ENCODE measurements at places on chromosomes 4 and X.

GRCh38 chrX:103792916-103793544, 16.4 kb downstream of the PLP1 start:
- no peak overlapping the region for H3K27ac ChIP-seq
- DNase-seq, result no peak
- H3K27me3 ChIP-seq, result peaks cover 5% of the 10 kb centered on the region
- H3K36me3 ChIP-seq, result no peaks in the 10 kb centered on the region

GRCh38 chr4:30840571-30840970, 120.4 kb downstream of the PCDH7 start:
- no peak overlapping the region for H3K27ac ChIP-seq
- no peaks in the 10 kb centered on the region for H3K27me3 ChIP-seq
- no peak for DNase-seq
- no peak overlapping the region for H3K4me3 ChIP-seq
- H3K36me3 ChIP-seq, result no peaks in the 10 kb centered on the region
- H3K4me1 ChIP-seq, result no peaks in the 10 kb centered on the region

DNA sequence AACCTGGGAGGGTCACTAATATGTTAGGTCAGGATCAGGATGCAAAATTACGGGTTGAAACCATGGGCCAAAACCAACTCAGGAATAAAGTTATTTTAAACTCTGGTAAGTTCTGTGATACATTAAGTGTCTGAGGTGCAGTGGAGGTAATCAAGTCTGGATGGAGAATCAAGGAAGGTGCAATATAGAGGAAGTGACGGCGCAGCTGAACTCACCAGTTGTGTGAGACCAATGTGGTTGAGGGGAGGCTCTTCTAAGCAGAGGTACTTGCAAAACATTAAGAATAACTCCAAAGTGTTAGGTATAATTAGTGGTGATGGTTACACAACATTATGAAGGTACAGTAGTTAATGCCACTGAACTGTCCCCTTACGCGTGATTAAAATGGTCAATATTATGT, 19.7 kb downstream of the GAB3 start:
- no peak for DNase-seq
- no peak overlapping the region for H3K27ac ChIP-seq

DNA sequence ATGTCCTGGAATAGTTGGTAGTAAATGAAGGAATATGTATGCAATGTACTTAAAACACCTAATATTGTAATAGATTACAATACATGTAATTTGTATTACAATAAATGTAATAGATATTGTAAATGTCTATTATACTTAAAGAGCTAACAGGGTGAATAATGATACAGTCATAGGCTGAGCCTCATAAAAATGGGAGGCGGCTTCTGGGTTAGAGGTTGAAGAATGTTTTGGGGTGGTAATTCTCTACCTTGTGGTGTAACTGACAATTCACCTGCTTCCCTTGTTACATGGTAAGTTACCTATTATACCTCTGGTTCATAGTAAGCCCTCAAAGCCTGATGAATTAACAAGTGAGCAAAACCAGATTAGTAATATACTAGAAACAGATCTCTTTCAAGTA, 26.0 kb downstream of the ATP8A1 start:
- H3K36me3 ChIP-seq, result peaks cover 4% of the 10 kb centered on the region
- DNase-seq, result no peak
- H3K27ac ChIP-seq, result no peak overlapping the region
- no peaks in the 10 kb centered on the region for H3K27me3 ChIP-seq
- H3K4me3 ChIP-seq, result no peak overlapping the region

- H3K4me1 ChIP-seq, result no peaks in the 10 kb centered on the region
- H3K4me3 ChIP-seq, result no peak overlapping the region
- H3K27me3 ChIP-seq, result peaks cover 5% of the 10 kb centered on the region
- DNase-seq, result no peak
Measured at GRCh38 chr4:54392479-54392878, 163.4 kb downstream of the PDGFRA start.

GRCh38 chr4:19133315-19133714, 1111.8 kb upstream of the LCORL start:
- no peaks in the 10 kb centered on the region for H3K36me3 ChIP-seq
- no peaks in the 10 kb centered on the region for H3K4me1 ChIP-seq
- H3K27ac ChIP-seq, result no peak overlapping the region
- H3K4me3 ChIP-seq, result no peak overlapping the region
- H3K27me3 ChIP-seq, result no peaks in the 10 kb centered on the region

DNA sequence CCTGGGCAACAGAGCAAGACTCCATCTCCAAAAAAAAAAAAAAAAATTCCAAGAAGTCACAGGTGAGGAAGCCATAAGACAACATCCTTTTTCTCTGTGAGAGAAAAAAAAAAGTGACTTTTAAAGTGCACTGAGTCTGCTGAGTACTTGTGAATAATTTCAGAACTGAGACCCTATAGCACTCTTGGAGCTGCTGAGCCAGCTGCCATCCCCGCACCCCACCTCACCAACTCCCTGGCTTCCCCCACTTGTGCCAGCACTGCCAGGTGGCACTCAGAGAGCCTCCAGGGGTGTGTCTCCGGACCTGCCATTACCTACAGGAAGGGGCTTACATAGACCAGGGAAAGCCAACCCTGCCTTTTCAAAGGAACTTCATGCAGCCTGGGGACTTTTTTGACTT, 39.2 kb upstream of the HS3ST1 start:
- H3K4me1 ChIP-seq, result peaks cover 29% of the 10 kb centered on the region
- DNase-seq, result no peak
- H3K36me3 ChIP-seq, result peaks cover 1% of the 10 kb centered on the region

DNA sequence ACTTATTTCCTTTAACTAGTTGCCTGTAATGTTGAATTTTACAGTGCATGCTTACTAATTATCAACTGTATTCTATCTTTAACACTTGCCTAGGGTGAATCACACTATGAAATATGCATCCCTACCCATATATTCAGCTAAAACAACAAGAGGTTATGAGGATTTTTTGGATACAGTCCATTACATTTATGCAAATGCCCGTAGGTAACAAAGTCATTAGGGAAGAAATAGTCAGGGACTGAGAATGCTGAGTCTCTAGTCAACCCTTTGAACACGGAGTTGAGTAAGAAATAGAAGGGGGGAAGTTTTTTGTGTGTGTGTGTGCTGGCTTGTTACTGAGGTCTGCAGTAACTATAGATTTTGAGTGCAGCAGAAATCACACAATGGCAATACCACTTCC, 26.1 kb upstream of the CBLL2 start:
- H3K4me1 ChIP-seq, result no peaks in the 10 kb centered on the region
- H3K27ac ChIP-seq, result no peak overlapping the region
- no peaks in the 10 kb centered on the region for H3K27me3 ChIP-seq
- no peak overlapping the region for H3K4me3 ChIP-seq
